ENCODE measurements at places on chromosomes 3 and 15.

- DNase-seq = no peak
Observed at GRCh38 chr3:20924646-20925385, 738.8 kb upstream of the SGO1 start.

GRCh38 chr15:67189326-67190051, 65.0 kb downstream of the AAGAB start:
- DNase-seq = no peak

DNA sequence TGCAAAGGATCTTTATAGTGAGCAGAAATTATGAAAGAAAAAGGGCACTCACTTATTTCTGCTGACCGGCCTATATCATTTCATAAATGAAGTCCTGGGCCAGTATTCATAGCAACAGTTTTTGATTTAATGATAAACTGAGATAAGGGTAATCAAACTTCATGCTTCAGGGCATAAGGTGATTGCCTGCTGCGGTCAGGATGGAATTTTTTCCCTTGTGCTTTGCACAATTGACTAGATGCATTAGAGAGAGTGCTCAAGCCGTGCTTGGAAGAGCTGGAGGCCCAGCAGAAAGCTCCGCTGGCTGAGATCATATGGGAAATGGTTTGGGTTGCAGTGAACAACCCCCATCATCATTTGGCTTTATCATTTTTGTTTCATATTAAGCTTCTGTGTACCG, 10.4 kb downstream of the SEMA6D start:
- DNase-seq = no peak

DNA sequence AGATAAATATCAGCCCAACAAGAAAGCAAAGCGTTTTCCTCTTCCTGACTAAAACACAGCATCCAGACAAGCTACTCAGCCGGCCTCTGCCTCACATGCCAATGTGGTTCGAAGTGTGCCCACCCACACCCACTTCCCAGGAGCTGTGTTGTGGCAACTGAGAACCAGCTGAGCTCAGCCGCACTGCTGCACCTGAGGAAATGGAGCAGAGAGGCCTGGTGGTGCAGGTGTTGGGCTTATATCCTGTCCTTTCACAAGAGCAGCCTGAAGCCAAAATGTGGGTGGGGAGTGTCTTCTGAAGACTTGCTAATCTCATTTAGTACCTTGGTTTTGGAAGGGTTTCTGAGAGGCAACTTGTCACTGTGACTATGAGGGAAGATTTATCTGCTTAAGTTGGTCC, 23.0 kb upstream of the RETNLB start:
- no peak for DNase-seq

GRCh38 chr15:47663101-47663500, 54.2 kb upstream of the SEMA6D start:
- no peak for DNase-seq

GRCh38 chr15:74873756-74874424, 725 bp upstream of the SCAMP2 start:
- DNase-seq = no peak

Data from DMS 273 treated with DMSO at 0.1 percent for 48 hours (cell line).